ENCODE measurements at places on chromosomes 7 and 10.

- DNase-seq: no peak
These were observed 21.0 kb upstream of the HILPDA start for GRCh38 chr7:128434413-128435326.

DNA sequence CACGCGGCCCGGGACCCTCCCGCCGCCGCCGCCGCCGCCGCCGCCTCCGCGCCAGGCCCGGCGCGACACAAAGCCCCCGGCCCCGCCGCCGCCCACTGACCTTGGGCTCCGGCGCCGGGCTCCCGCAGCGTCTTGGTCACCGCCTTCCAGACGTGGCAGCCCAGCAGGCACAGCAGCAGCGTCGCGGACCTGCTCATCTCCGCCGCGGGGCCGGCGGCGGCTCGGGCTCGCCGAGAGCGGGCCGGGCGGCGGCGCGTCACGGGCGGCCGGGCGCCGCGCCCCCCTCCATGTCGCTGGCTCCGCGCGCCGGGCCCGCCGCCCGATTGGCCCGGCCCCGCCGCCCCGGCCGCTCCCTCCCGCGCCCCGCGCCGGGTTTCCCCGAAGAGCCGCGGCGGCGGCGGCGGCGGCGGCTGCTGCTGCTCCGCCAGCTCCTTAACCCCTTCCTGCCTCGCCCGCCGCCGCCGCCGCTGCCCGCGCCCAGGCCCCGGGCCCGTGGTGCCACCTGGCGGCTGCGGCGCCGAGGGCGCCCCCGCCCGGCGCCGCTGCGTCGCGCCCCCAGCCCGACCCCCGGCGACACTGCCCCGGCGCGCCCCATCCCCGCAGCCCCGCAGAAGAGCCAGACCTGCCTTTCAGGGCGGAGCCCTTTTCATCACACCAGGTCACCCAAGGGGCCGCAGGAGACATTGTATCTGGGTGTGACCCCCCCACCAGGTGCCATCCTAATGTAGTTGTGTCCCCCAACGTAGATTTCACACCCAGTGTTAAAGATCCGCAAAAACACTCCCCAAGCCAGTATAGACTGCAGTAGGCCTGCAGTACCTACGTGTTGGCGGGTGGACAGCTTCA lies at the start of gene FAM171A1:
Gene FAM171A1 (minus strand): TSS at position 434 of the 846 bp plus-strand sequence. CDS start 237 bp downstream, at position 197.
- peak; percentile 76 for DNase-seq

GRCh38 chr10:130721971-130722370 lies 585.8 kb downstream of the GLRX3 start:
- no peak for DNase-seq

DNA sequence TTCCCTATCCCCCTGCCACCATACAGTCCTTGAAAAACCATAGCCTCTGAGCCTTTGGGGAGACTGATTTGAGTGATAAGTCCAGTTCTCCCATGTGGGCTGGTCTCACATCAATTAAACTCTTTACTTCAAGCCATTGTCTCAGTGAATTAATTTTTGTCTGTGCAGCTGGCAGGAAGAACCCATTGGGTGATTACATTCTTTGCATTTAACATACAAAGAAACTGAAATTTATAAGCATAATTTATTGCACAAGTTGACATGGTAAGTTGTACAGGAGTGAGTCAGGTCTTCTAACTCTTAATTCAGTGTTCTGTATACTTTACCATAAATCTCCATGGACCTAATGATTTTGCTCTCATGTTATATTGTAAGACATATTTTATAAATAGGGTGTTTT lies 1613.0 kb upstream of the LRRTM3 start:
- DNase-seq: no peak

- DNase-seq: no peak
These were observed 23.6 kb downstream of the BEND7 start for GRCh38 chr10:13505052-13505680.

DNA sequence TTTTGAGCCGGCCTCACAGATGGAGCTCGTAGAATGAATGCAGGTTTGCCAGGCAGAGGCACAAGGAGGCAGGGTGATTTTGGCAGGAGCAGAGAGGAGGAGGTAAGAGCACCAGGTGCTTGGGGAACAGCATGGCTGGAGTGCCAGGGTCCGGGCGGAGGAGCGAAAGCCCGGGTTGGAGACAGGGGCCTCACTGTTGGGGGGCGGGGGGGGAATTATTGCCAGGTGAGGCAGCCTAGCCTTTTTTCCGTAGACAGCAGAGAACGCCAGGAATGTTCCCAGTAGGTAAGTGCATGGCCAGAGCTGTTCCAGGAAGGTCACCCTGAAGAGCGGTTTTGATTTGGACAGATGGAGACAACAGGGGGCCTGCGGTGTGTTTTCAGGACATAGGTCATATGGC lies 9.5 kb downstream of the SRRM3 start:
- DNase-seq: no peak

GRCh38 chr10:48791267-48791928 lies 106.7 kb downstream of the WDFY4 start:
- no peak for DNase-seq

DNA sequence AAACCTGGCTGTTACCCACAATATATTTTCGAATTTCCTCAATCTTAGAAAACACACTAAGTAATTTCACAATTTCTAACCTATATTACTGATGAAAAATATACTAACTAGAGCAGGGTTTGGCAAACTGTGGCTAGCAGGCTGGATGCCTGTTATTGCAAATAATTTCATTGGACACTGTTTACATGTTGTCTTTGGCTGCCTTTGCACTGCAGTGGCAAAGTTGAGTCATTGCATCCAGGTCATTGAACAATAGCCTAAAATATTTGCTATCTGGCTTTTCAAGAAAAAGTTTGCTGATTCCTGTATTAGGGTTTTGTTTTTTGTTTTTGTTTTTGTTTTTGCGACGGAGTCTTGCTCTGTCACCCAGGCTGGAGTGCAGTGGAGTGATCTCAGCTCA lies 47.2 kb downstream of the KIF11 start:
- DNase-seq: no peak

GRCh38 chr7:138784692-138785091 lies 13.1 kb upstream of the TMEM213 start:
- DNase-seq: no peak

GRCh38 chr10:4384245-4384644 lies 441.8 kb upstream of the AKR1E2 start:
- no peak for DNase-seq

GRCh38 chr10:22351131-22351703 lies 5.9 kb downstream of the SPAG6 start:
- DNase-seq: no peak

DNA sequence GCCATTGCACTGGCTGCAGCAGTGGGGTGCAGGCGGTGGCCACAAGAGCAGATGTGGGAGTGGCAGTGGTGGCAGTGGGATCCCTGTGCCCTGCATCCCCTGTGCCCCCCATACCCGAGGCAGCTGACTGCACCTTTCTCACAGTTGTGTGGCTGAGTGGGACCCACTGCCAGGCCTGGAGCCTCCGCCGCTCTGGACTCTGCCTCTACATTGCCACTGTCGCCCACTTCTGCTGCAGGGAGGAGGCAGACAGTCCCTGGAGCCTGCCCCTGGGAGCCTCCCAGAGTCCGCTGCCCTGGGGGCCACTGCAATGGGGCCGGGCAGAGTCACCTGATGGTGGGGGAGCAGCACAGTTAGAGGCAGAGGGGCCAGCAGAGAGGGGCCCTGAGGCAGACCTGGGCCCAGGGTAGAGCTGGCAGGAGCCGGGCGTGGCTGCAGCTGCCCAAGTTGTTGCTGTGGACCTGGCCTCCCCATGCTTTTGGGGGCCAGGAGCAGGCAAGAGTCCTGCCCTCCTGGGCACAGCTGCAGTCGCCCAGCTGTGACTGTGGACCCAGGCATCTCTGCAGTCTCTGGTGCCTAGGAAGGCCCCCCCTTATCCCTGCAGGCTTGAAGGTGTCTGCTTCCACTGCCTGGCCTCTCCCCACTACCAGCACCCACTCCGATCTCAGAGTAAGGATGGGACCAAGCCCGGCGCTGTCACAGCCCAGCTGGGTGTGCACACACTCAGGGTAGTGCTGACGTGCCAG lies 22.2 kb downstream of the FAM241B start:
- DNase-seq: no peak

- DNase-seq: no peak
These were observed 44.4 kb downstream of the JAKMIP3 start for GRCh38 chr10:132110111-132110521.

- DNase-seq: no peak
These were observed 93.0 kb upstream of the DNAAF5 start for GRCh38 chr7:633381-634018.

DNA sequence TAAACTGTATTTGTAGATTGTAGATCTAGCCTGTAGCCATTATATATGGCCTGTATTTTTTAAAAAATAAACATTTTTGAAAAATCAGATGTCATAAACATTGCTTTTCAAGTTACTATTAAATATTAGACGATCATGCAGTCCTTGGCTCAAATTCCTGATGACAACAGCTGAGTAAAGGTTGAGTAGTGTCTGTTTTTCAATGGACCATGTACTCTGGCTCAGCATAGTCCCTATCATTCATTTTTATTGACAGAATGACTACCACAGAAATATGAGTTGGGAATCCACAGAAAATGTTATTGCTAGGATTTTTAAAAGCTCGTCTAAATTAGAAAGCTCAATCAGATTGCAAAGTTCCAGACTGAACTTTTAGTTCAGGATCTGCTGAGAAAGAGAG lies 145.4 kb downstream of the SORCS1 start:
- no peak for DNase-seq

GRCh38 chr7:104267701-104268368 lies 60.0 kb upstream of the ORC5 start:
- DNase-seq: no peak

DNA sequence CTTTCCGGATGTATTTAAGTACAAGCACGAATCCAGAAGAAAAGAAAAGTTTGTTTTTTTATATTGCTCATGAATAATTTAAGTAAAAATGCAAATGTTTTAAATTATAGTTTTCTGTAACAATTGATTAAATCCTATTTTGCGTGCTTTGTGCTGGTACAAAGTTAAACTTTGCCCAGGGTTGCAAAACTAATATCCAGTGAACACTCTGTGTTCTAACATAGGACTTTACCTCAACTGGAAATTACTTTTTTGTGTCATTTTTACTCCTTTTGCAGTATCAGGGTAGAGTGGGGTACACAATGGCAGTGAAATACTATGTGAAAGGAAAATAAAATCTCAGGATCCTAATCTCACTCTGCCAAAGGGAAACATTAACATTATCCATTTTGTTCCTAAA lies 801.4 kb upstream of the MBL2 start:
- no peak for DNase-seq

DNA sequence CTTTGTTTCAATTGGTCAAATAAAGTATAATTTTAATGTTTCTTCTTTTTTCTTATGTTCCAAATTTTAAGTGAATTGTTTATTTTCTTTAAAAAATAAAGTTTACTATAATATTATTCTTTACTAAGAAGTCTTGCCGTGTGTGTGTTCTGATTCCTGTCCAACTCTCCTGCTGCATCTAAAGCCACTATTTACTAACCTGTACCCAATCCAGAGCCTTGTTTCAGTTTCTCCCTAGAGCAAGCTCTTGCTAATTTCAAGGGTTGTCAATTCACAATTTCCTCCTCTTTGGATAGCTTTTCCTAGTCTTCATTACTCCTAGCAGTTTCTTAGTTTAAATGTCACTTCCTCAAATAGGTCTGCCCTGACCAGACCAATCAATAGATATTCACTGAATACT lies 314.9 kb upstream of the SEMA3A start:
- no peak for DNase-seq

All from CD4-positive, alpha-beta T cell treated with Interleukin-6 for 4 hours (primary cell).